AG09309 (cell line): ENCODE measurements at places on chromosomes 12 and 14.

DNA sequence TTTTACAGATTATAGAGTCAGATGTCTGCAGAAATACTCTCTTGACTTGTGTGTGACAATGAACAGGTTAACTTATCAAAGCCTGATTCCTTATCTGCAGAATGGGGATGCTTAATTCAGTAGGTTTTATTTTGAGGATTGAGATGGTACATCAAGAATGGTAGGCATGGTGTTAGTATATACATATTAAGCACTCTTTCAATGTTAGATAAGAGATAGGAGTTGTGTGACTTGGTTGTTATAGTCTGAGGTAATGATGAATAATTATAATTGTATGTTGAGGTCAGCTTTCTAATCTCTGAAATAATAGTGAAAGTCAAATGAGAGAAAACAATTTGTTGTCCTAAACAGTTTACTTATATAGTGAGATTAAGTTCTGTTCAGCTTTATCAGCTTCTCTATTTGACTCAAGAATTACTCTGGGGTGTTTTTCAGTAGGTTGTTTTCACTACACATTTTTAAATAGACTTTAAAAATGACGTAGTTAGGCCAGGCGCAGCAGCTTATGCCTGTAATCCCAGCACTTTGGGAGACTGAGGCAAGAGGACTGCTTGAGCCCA is 11.9 kb downstream of the PALS1 start:
- DNase-seq: no peak

DNA sequence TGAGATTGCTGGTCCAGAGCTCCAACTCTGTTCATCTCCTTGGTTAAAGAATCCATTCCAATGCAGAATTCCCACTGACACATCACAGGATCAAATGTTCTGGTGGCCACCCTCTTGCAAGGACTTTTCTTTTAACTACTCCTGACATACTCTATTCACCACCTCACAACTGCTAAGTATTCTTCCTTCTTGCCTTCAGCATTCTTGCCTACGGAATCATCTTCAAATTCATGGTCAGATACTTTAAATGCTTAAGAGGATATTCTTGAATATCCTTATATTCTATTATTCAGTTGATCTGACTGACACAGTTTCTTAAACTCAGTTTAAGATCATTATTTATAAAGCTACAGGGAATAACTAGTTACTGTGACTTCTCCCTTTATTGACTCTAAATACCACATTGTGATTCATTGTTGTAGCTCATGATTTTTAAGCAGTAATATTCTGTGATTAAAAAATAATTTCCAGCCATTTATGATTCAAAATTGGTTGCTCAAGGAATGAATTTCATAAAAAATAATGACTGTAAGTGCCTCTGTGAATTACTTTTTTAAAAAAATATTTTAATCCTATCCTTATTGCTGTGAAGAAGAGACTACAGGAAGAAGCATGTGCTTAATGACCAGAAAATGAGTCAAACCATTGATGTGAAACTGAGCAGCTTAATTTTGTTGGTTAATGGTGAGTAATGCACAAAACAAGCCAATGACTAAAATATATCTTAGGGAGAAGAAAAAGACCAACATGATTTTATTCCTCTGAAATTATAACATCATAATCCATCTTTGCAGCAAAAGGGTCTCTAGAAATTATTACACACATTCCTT is 207.1 kb downstream of the PIK3C2G start:
- peak; percentile 13 for DNase-seq

- DNase-seq: no peak
Measured at GRCh38 chr12:127235761-127236160, 1031.2 kb upstream of the TMEM132C start.

- no peak for DNase-seq
Measured at GRCh38 chr14:61229981-61230380, 51.2 kb downstream of the TMEM30B start.

- no peak for DNase-seq
Measured at GRCh38 chr12:9378430-9378835, 170.2 kb upstream of the PZP start.

DNA sequence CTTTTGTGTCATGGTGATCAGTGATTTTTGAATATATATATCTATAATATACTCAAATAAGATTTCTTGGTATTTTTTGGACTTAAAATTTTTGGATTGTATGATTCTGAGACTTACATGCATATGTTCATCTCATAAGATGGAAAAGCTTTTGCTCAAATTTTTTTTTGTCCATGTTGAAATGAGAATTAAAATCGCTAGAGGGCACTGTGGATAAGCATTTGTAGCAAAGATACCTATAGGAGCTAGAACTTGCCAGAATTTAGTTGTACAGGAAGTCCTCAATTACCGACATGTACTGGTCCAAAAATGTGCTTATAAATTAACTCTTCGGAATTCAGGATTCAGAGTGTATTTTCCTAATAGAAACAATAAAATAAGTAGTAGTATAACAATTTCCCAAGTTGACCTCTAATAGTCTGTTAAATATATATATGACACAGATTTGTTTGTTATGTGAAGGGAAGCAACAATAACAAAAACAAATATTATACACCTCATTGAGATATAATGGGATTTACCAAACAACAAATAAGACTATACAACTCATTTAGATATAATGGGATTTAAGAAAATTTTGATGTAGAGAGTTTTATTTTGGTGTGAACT is 179.6 kb downstream of the TMEM117 start:
- peak; percentile 37 for DNase-seq
